Right ventricle myocardium inferior (tissue), 1 donor: ENCODE measurements at places on chromosomes 5 and 9.

- no peak for DNase-seq
These were observed 56.6 kb downstream of the SMIM23 start for GRCh38 chr5:171841984-171842776.

DNA sequence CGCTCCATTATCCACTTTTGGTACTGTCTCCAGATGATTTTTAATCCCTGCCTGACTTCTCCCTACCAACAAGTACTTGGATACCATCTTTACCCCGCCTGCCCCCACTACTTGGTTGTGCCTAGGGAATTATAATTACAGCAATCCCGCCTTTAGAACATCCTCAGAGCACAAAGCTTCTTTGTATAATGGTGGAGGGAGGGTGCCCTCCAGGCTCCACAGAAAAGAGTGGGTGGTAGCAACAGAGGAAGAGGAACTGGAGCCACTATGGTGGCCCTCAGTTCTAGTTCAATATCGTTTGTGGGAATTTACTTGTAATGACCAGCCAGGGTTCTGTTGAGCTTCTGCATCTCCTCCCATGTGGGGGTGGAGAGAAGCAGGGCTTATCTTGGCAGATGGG, 79.0 kb upstream of the RNF38 start:
- no peak for DNase-seq

DNA sequence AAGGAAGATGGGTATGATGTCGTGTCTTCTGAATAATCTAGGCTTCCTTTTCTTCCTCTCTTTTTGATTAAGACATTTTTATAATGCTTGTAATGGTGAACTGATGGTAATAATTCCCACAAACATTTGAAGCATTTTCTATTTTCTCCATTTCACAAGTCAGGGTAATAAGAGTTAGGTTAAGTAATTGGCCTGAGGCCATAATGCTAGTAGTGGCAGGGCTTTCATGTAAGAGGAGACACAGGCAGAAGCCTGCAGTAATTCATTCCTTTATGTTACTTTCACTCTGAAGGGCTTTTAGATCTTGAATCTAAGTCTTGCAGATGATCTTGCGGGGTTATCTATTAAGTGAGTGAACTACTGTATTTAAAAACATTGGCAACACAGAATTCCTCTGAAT, 374.9 kb downstream of the MAT2B start:
- no peak for DNase-seq

GRCh38 chr5:56849671-56850070, 34.3 kb downstream of the MAP3K1 start:
- no peak for DNase-seq

GRCh38 chr5:65555287-65555686, 7.7 kb downstream of the CENPK start:
- no peak for DNase-seq

DNA sequence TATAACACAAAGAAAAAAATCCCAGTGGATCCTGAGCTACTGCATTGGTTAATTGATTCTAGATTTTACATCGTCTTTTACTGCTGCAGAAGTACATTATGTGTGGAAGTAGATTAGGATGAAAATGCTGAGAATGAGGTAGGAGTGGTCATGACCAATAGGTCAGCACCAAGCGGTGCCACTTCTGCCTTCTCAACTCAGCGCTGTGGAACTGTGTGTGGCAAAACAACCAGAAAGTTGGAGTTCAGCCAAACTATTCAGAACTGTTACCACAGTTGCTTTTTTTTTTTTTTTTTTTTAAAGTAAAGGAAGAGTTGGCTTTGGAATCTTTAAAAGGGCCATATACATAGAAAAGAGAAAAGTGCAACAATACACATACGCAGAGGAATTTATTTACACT, 24.2 kb downstream of the POU5F2 start:
- DNase-seq, result no peak

GRCh38 chr9:70816316-70816715, 305.1 kb downstream of the TRPM3 start:
- DNase-seq, result no peak

- DNase-seq, result no peak
These were observed 124.7 kb downstream of the PALM2AKAP2 start for GRCh38 chr9:109904666-109905065.

- no peak for DNase-seq
These were observed 151.7 kb upstream of the MPDZ start for GRCh38 chr9:13431222-13431536.

GRCh38 chr5:78534148-78534904, 114.2 kb downstream of the LHFPL2 start:
- peak; percentile 84 for DNase-seq

DNA sequence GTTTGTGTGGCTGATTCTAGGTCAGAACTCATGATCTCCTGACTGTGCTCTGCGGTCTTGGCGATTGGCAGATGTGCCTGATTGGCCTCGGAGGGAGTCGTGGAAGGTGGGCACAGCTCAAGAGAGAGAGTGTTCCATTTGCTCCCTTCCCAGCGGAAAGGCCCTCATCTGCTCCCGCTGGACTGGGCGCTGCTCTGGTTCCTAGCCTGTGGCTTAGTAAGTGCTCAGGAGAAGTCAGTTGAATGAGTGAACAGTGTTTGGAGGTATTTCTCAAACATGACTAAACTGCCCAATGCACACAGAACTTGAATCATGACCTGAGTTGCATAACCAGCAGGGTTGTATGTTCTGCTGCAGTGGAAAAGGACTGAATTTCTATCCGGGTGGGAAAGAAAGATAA, 120.2 kb upstream of the PITX1 start:
- DNase-seq, result no peak

DNA sequence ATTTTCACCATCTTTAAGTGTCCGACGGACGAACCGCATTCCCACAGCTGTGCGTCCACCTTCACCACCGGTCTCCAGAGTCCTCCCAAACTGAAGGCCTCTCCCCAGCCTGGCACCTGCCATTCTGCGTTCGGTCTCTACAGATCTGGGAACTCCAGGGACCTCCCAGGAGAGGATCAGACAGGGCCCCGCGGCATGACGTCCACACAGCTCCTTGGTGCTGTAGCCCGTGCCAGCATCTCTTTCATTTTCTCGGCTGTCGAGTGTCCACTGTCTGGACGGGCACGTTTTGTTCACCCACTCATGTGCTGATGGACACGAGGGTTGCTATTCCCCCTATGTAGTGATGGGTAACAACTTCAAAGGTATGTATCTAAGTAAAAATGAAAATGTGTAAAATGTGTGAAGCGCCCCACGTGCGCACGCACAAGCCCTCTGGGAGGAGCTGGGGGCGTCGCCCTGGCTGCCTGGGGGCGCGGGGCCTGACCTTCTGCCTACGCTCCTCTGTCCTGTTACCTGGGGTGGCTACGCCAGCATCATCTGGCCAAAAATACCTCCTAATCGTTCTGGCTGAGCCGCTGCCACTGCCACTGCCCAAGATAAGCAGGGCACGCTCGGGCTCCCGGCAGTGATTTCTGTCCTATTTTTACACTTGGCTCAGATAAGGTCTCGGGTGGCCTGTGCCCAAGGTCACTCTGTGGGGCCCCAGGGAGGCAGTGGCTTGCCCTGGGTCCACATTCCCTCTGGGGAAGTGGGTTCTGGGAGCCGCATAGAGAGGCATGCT, 10.8 kb upstream of the SLC12A7 start:
- DNase-seq, result no peak

DNA sequence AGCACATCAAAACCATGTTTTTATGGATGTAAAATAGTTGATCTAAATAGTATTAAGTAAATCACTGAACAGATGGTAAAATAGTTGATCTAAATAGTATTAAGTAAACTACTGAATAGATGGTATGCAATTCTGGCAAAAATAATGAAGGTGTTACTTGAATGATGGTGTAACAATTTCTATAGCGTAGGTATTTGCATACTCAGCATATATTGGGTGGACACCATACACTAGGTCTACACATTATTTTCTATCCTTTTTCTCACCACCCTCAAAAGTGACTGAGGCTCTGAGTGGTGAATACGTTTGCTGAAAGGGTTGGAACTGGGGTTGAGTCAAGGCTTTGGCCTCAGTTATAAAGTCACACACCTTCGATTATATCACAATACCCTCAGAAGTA, 81.3 kb downstream of the ATP10B start:
- DNase-seq, result no peak

DNA sequence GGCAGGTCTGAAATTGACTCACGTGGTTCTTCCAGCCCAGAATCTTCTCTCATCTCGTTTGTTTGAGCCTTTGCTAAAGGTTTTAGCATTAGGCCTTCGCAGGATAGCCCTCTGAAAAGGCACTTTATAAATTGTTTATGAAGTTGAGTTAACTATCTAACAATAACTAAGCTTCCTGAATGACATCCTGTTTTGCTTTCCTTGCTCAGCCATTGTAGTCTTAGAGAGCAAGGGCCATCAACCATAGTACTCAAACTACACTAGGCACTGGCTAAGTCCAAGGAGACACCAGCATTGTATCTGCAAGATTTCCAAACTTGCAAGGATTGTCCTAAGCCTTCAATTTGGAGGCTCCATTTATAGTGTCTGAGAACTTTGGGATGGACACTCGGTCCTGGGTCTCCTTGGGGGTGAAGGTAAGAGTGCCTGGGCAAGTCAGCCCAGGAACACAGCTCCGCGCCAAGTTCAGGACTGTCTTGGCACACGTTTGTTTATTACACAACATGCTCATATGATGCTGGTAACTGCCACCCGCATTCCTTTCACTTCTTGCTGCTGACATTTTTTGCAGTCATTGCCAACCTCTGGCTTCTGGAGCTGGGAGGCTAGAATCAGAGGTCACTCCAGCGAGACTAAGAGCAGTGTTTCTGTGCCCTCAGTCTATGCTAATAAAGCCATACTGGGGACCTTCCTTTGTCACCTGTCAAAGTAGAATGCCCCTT, 151.1 kb downstream of the ESM1 start:
- DNase-seq, result peak; percentile 65

- DNase-seq, result no peak
These were observed 386.1 kb upstream of the KIF2A start for GRCh38 chr5:61919920-61920319.

DNA sequence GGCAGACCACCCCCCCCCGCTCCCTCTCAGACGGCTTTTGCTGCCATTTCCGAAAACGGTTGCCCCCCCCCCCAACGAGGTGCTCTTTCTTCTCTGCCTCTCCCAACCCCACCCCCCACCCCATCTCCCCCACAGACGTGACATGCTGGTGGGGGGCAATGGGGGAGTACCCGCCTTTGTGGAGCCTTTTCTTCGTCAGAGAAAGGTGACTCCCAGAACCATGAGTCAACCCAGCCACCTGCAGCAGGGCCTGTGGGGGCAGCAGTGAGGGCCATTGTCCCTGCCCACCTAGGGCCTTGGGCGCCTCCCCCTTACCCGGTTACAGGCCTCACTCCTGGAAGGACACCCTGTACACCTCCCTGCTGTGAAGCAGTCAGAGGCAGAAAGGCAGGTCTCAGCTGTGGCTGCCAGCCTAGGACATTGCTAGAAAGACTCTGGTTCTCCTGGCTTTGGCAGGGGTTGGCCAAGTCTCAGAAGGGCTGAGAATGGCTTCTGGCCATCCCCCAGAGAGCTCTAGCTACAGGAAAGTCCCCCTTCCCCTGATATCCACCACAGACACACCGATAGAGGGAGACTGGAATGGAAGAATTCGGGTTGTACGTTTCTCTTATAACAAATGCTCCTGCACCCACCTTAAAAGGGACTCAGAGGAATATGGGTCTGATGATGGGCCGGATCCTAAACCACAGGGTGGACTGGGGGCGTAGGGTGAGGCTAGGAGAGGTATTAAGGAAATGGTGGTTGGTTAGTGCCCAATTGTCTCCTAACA, 2.2 kb downstream of the DNAJB5 start:
- peak; percentile 66 for DNase-seq

DNA sequence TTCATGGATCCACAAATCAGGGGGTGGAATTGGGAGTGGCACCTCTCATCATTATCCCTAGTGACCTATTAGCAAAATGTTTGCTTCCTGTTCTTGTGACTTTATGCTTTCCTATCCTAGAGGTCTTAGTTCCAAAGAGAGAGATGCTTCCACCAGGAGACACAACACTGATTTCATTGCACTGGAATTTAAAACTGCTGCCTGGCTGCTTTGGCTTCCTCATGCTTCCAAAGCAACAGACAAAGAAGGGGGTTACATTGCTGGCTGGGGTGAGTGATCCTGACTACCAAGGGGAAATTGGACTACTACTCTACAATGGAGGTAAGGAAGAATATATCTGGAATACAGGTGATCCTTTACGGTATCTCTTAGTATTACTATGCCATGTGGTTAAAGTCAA, 69.2 kb upstream of the SH3GL2 start:
- no peak for DNase-seq

DNA sequence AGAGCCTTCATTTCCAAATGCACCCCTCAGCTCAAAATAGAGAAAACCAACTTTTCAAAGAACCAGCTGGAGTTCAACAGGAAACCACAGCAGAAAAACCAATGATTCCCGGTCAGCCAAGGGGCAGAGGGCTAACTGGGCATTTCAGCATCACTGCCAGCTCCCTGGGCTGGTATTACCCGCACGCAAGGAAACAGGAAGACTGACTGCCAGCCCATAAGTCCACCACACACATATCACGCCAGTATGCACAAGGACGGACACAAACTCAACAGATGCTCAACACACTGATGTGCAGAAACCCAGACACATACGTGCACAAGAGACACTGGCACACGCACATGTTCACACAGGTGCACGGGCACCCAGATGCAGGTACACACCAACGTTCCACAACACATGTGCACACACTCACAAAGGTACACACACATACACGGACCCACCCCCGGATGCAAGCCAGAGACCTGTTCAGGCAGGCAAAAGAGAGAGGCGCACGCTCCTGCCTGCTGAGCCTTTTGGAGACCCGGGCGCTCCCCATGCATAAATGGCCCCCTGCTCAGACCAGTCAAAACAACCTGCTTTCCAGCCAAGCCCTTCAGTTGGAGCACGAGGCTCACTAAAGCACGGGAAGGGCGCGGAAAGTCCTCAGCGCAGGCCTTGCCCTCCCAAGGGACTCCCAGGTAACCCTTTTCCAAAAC, 2.1 kb downstream of the ADAMTS2 start:
- no peak for DNase-seq

GRCh38 chr5:146199176-146199815, 4.1 kb upstream of the RBM27 start:
- DNase-seq, result no peak

- no peak for DNase-seq
These were observed 43.4 kb downstream of the RXRA start for GRCh38 chr9:134369416-134370212.

DNA sequence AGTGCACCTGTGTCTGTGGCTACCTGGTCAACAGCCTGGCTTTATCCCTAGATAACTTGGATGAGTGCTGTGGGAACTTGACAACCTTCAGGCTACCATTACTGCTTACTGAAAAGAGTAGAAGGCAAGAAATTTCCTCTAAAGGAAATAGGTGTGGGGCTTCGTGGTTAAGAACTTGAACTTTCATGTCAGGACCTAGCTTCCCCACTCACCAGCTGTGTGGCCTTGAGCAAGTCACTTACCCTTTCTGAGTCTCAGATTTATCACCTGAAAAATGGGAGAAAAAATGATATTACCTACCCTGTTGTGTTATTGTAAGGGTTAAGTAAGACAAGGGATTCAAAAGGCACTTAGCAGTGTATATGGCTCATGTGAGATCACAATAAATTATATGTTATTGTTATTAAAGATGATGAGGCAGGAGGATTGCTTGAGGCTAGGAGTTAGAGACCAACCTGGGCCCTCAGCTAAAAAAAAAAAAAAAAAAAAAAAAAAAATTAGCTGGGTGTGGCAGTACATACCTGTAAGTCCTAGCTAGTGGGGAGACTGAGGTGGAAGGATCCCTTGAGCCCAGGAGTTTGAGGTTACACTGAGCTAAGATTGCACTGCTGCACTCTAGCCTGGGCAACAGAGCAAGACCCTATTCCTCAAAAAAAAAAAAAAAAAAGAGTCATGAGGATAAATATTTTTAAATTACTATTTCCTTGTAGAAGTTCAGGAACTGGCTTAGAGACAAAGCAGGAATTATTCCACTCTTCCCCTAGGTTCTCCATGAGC, 97.0 kb upstream of the SPRY4 start:
- no peak for DNase-seq
